ENCODE measurements at places on chromosomes 3 and 15. TPM values are rescaled to one million over a fixed set of nuclear protein-coding genes. Genes with fewer than 3 reads are reported as not detected.

Gene RAB7A
- total RNA-seq, result 297 TPM

Gene GOLGA6L1
- not detected for total RNA-seq

Gene GOLGA8N
- total RNA-seq, result 2.2 TPM

- no peak overlapping the region for H3K4me3 ChIP-seq
- no peaks in the 10 kb centered on the region for H3K36me3 ChIP-seq
- peak overlapping the region; percentile 52 for H3K27ac ChIP-seq
- peaks cover 78% of the 10 kb centered on the region for H3K4me1 ChIP-seq
- H3K27me3 ChIP-seq, result no peaks in the 10 kb centered on the region
These were observed 127.6 kb upstream of the RASGRP1 start for GRCh38 chr15:38691965-38692788.

- H3K4me1 ChIP-seq, result peaks cover 16% of the 10 kb centered on the region
- H3K27me3 ChIP-seq, result no peaks in the 10 kb centered on the region
- no peak overlapping the region for H3K27ac ChIP-seq
- no peaks in the 10 kb centered on the region for H3K36me3 ChIP-seq
- H3K4me3 ChIP-seq, result no peak overlapping the region
- no peak for DNase-seq
These were observed 34.6 kb downstream of the CD200R1L start for GRCh38 chr3:112811917-112812660.

GRCh38 chr3:42277676-42278075 is 11.7 kb upstream of the CCK start:
- H3K4me3 ChIP-seq, result no peak overlapping the region
- no peaks in the 10 kb centered on the region for H3K27me3 ChIP-seq
- H3K27ac ChIP-seq, result no peak overlapping the region
- no peak for DNase-seq
- no peaks in the 10 kb centered on the region for H3K36me3 ChIP-seq

GRCh38 chr15:58525991-58526421 is 94.2 kb downstream of the LIPC start:
- peaks cover 6% of the 10 kb centered on the region for H3K4me1 ChIP-seq
- no peak overlapping the region for H3K27ac ChIP-seq
- H3K4me3 ChIP-seq, result no peak overlapping the region

DNA sequence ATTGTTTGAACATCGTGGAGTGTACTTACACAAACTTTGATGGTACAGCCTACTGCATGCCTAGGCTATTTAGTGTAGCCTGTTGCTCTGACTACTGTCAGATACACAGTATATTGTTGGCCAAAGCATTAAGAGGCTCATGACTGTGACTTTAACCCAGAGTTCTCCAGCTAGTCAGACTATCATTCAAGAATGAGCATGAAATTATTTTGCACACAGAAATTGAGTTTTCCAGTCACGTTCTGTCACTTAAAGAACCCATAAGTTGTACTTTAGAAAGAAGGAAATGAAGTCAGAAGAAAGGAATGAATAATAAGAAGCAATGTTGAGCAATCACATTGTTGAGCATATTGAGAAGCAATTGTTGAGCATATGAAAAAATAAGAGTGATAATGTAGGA is 37.6 kb upstream of the SLC22A13 start:
- H3K4me3 ChIP-seq, result no peak overlapping the region
- peaks cover 54% of the 10 kb centered on the region for H3K36me3 ChIP-seq
- no peak for DNase-seq

GRCh38 chr3:159781867-159782266 is 206.8 kb upstream of the IL12A start:
- H3K4me3 ChIP-seq, result no peak overlapping the region
- peaks cover 11% of the 10 kb centered on the region for H3K27me3 ChIP-seq
- no peak for DNase-seq

- no peak overlapping the region for H3K4me3 ChIP-seq
- H3K36me3 ChIP-seq, result no peaks in the 10 kb centered on the region
- no peaks in the 10 kb centered on the region for H3K27me3 ChIP-seq
- H3K4me1 ChIP-seq, result peaks cover 39% of the 10 kb centered on the region
These were observed 156.1 kb upstream of the CGNL1 start for GRCh38 chr15:57220205-57220604.

DNA sequence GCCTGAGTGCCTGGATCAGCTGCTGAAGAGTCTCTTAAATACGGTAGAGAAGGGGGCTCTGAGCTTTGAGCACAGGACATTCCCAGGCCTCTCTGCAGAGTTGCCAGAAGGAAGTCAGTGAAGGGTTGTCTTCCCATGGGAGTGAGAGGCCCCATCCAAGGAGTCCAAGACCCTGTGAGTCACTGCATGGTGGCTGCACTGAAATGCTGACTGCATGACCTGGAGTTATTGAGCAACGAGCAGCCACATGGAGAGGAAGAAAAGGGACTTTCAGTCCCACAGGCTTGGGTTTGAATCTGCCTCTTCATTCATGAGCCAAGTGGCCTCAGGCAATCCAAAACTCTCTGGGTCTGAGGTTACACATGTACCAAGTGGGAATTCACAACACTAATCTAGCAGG is 69.6 kb upstream of the RASGRF1 start:
- no peak for DNase-seq
- no peak overlapping the region for H3K4me3 ChIP-seq
- H3K27ac ChIP-seq, result no peak overlapping the region
- no peaks in the 10 kb centered on the region for H3K4me1 ChIP-seq
- H3K36me3 ChIP-seq, result no peaks in the 10 kb centered on the region

DNA sequence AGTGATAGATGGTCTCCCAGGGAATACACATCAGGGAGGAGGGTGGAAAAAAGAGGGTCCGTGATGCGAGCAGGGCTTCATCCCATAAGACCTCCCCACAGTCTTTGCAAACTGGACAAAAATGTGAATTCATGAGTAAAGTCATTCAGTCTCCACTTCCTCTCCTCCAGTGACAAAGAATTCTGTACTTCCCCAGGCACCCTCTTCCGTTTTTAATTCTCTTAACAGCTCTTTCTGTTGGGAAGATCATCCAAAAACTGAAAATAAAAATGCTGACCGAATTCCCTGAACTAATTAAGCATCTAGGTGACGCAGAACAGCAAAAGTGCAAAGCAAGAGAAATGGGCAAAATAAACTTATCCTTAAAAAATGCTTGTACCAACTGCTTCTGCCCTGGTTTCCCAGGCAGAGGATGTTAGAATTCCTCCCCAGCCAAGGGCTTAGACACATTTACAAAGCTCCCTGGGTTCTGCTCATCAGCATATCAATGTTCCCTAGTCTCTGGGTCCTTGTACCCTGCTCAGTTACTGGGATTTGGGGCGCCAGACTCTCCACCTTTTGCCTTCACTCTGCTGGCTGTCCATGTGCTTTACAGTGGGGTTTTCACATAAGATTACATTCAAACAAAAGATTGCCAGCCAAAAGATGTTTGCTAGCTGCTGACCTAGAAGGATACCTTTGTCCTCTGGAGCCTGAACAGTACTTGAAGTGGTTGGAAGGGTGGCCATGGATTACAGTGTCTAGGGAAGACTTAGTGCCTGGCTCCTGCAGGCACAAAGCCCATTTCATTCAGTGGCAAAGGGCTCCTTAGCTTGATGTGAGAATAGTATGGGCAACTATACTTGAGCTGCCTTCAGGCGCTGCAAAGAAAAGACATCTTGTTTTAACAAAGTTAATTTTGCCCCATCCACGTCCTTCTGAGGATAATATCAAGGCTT is 69.4 kb downstream of the ARNT2 start:
- H3K27me3 ChIP-seq, result peaks cover 33% of the 10 kb centered on the region
- DNase-seq, result no peak
- no peak overlapping the region for H3K4me3 ChIP-seq

- peaks cover 22% of the 10 kb centered on the region for H3K4me1 ChIP-seq
- no peaks in the 10 kb centered on the region for H3K27me3 ChIP-seq
- H3K4me3 ChIP-seq, result no peak overlapping the region
- H3K36me3 ChIP-seq, result peaks cover 63% of the 10 kb centered on the region
- H3K27ac ChIP-seq, result no peak overlapping the region
These were observed 16.5 kb downstream of the CCDC66 start for GRCh38 chr3:56573501-56573900.
